H4 (cell line): ENCODE measurements at places on chromosomes 7 and 10. TPM values are rescaled to one million over a fixed set of nuclear protein-coding genes. Genes with fewer than 3 reads are reported as not detected.

AKR1E2 gene
- total RNA-seq = not detected in 2 replicates

TMEM196 gene
- not detected in 2 replicates for total RNA-seq

COL13A1 gene
- total RNA-seq = 0.50 and 0.53 TPM in 2 replicates

SPDYE16 gene
- total RNA-seq = not detected in 2 replicates

SPDYE2 gene
- total RNA-seq = not detected in 2 replicates

CPED1 gene
- 23.8 and 26.5 TPM in 2 replicates for total RNA-seq

CYP17A1 gene
- not detected in 2 replicates for total RNA-seq

ACTL6B gene
- not detected in 2 replicates for total RNA-seq
